Muscle of arm (tissue), 14 donors: ENCODE measurements at places on chromosomes 12 and 14. TPM values are rescaled to one million over a fixed set of nuclear protein-coding genes. Genes with fewer than 3 reads are reported as not detected.

Gene SOAT2
- 0.51 TPM for polyA plus RNA-seq

Gene MANSC1
- 13.9 TPM for polyA plus RNA-seq

Gene CCDC196
- not detected for polyA plus RNA-seq

Gene TAS2R8
- not detected for polyA plus RNA-seq

Gene GSG1
- polyA plus RNA-seq, result 7.3 TPM

Gene RFX4
- polyA plus RNA-seq, result not detected

Gene GRIN2B
- 0.85 TPM for polyA plus RNA-seq

Gene DAO
- polyA plus RNA-seq, result 0.15 TPM

Gene ACOT2
- polyA plus RNA-seq, result not detected

Gene MSI1
- polyA plus RNA-seq, result 6.5 TPM
